ENCODE measurements at places on chromosomes 1 and 21.
A peak's percentile ranks its signal among the peaks of the same experiment; 100 is the strongest.

DNA sequence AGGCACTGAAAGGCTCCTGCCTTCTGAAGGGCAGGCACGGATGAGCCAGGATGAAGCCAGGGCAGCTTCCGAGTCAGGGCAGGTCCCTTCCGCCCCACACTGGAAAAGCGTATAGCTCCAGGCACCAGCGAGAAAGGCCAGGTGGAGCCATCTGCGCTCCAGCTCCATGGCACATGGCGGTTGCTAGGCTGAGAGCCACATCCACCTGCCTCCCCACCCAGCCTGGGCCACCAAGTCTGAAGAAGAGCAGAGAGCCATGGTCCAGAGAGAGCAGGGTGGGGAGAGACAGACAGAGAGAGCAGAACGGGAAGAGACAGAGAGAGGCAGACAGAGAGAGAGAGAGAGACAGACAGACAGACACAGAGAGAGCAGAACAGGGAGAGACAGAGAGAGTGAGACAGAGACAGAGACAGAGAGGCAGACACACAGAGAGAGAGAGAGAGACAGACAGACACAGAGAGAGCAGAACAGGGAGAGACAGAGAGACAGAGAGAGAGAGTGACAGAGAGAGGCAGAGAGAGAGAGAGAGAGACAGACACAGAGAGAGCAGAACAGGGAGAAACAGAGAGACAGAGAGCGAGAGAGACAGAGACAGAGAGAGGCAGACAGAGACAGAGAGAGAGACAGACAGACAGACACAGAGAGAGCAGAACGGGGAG is 5.2 kb downstream of the FNDC10 start:
- DNase-seq, result no peak

GRCh38 chr21:38438462-38438893 is 59.8 kb downstream of the ERG start:
- DNase-seq, result peak; percentile 91

GRCh38 chr1:36123356-36123755 is 1.7 kb downstream of the COL8A2 start:
- DNase-seq, result peak; percentile 56

DNA sequence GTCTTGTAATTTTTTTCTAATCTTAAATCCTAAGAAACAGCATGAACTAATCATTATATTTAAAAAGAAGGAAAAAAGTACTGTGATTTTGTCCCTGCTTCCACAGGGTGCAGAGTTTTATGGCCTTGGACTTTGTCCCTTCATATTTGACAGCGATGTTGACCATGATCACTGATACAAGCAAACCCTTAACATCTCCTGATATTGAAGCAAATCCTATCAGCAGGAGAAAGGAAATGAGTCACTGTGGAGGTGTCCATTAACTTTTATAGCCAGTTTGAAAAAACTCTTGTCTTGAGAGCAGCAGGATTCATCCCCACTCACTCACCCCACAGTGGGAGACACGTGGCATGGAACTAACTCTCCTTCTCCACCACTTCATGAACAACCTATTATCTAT is 5.1 kb upstream of the REG4 start:
- DNase-seq, result no peak

DNA sequence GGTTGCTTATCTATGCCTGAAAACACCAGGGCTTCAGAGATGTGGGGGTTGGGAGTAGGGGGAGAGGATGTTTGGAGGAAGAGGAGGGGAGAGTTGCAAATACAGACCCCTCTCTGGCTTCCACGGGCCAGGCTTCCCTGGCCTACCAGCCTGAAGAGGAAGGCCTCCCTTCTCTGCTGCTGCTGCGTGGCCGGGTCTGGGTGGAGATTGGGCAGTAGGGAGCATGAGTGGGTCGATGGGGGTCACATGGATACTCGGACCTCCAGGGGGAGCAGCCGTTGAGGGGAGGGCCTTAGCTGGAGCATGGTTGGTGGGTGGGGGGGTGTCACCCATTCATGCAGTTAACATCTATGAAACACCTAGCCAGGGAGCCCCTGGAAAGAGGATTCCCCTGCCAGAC is 1.5 kb downstream of the RORC start:
- DNase-seq, result no peak

DNA sequence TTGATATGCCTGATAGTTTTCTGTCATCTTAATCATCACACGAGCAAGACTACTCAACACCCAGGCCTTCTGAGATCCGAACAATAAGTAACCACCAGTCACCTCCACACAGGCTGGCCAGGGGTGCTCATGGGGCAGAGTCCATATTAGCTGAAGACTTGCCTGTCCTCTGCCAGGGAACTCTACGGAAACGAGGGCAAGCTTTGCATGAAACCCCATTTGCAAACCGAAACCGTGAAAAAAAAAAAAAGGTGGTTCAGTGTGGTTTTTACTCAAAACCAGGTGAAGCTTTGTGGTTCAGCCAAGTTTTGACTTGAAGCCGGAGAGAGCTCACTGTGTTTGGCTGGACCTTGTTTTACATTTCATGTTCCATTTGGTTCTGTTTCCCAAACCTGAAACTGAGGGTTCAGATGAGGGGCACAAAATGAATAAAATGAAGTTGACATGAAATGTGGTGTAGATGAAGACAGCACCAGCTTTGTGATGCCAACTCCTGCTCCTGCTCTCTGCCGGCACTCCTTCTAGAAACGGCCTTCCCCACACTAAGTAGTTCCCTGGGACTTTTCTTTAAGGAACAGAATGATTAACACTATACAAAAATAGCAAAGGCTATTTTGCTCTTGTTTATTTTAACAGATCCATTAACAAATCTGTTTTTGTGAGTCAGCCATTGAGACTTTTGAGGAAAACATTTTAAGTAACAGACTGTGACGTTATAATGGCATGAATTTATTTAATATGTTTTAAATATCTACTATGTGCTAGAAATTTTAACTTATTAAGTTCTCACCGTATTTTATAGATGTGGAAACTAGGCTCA is 74.7 kb downstream of the RUNX1 start:
- DNase-seq, result no peak

GRCh38 chr1:86872086-86872485 is 41.8 kb downstream of the SELENOF start:
- DNase-seq, result peak; percentile 38

DNA sequence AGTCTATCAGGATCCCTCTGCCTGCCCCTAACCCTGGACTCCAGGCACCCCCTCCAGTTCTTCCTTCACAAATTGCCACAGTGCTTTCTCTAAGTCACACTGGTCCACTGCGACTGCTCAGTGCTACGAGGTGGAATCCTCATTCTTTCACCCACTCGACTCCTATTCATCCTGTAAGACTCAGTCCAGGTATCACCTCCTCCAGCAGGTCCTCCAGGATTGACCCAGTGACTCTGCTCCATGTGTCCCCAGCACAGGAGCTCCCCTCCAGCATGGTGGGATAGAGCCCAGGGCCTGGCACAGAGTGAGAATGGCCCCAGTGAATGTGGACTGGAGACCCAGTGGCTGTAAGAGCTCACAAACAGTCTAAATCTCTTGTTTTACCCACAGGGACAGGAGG is 45.5 kb upstream of the WNT4 start:
- no peak for DNase-seq

- DNase-seq, result no peak
Observed at GRCh38 chr1:24074817-24075589, 36.9 kb downstream of the MYOM3 start.

DNA sequence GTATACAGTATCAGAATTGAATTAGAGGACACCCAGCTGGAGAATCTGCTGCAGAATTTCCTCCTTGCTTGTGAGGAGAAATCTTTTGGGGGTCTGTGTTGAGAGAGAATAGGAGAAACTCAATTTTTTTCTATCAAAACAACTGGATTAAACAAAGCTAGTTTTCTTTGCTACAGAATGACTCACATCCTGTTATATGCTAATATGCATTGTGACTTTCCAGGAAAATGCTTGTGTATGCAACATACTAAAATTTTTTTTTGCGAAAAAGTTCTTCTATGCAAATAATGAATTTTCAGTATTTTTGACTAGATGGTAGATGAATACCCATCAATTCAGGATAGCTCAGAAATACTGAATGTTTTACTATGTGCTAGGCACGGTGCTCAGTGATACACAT is 2.2 kb downstream of the VAMP4 start:
- no peak for DNase-seq

DNA sequence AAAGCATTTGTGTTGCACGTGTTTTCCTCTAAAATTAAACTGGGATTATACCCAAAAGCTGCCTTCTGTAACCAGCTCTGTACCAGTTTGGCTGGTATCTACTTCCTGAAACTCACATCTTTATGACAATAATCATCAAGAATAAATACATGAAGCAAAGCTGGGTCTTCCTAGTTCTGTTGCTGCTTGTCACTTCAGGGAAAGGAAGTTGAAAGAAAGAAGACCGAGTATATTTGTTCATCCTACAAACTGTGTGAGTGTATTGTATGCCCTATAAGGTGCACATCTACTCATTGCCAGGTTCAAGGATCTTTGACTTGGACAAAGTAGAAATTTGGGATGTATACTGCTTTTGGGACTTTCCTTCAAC is 29.1 kb upstream of the IFNGR2 start:
- no peak for DNase-seq

- DNase-seq, result no peak
Observed at GRCh38 chr1:16119926-16120325, 35.9 kb downstream of the EPHA2 start.

DNA sequence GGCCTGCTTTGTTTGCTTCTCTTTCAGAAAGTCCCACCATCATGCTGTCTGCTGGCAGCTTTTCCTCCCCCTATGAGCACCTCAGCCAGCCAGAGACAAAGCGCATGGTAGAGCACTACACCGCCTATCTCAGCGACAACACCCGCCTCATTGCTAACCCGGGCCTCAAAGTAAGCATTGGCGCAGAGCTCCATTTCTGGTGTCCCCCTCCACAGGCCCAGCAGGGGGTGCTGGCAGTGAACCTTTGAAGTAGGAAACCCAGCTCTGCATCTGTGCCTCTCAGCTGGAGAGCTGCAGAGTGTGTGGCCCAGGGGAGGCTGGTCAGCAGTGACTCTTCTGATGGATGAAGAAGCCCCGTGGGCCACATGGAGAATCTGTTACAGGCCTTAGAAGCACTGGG is 81.2 kb upstream of the RAVER2 start:
- peak; percentile 22 for DNase-seq

DNA sequence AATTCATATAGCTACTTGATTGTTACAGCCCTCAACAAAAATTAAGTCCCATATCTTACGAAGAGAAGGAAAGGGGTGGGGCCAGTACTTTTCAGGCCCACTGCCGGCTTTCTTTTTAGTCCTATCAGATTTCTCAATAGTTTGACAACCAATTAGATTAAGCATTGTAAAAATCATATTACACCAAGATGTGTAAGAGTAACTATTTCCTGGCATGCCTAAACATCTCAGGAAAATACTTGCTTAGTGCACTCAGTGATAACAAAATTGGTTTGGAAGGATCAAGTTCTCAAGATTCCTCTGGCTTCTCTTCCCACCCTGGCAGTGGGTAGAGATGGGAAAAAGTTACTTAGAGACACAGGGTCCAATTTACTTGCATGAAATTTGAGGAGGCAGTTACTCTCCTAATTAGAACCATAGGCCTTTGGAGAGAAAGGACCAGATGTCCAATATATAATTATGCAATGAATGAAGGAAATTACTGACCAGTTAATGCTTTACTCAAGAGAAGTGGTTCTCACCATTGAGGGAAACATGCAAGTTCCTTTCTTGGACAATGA is 30.1 kb downstream of the STPG1 start:
- no peak for DNase-seq

DNA sequence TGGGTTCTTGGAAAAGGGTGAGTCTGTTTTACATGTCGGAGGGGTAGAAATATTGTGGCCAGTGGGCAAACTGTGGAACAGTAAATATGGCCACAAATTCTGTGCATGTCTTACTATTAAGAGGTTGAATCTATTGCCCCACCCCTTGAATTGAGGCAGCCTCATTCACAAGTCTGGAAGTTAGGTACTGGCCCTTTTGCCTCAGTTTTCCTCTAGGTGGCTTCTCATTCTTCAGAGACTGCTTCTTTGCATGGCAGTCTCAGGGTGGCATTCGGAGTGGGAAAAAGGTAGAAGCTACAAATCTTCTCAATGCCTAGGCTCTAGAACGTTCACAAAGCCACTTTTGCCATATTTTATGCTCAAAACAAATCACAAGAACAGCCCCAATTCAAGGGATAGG is 57.2 kb downstream of the SLC9C2 start:
- no peak for DNase-seq

DNA sequence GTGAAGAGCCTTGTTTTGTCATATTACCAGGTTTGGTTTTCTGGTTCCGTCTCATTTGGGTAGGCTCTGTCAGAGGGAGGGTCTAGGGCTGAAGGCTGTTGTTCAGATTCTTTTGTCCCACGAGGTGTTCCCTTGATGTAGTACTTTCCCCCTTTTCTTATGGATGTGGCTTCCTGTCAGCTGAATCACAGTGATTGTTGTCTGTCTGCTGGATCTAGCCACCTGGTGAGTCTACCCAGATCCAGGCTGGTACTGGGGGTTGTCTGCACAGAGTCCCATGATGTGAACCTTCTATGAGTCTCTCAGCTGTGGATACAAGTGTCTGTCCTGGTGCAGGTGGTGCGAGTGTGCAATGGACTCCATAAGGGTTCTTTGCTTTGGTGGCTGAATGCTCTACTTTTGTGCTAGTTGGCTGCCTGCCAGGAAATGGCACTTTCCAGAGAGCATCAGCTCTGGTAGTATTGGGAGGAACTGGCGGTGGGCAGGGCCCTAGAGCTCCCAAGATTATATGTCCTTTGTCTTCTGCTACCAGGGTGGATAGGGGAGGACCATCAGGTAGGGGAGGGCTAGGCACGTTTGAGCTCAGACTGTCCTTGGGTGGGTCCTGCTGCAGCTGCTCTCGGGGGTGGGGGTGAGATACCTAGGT is 246.0 kb downstream of the RYR2 start:
- no peak for DNase-seq

- no peak for DNase-seq
Observed at GRCh38 chr1:37868466-37868865, 9.1 kb upstream of the MTF1 start.

DNA sequence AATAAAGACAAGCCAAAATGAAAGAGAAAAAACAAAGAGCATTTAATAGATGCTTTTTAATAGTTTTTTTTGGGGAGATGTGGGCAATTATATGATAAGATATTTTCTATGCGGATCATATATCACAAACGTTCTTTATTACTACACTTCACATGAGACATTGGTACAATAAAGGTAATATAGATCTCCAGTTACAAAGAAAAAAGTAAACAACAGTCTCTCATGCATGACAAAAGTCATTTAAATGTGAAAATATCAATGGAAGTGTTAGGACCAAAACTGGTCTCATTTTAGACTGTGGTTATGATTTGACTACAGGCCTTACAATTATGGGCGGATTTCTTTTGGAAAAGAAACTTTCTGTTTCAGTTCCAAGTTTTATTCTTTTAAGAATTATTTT is 687.0 kb downstream of the ADGRL2 start:
- DNase-seq, result no peak

- no peak for DNase-seq
Observed at GRCh38 chr1:110118636-110119396, 6.6 kb downstream of the UBL4B start.
